ENCODE measurements at places on chromosomes 7 and 10.

DNA sequence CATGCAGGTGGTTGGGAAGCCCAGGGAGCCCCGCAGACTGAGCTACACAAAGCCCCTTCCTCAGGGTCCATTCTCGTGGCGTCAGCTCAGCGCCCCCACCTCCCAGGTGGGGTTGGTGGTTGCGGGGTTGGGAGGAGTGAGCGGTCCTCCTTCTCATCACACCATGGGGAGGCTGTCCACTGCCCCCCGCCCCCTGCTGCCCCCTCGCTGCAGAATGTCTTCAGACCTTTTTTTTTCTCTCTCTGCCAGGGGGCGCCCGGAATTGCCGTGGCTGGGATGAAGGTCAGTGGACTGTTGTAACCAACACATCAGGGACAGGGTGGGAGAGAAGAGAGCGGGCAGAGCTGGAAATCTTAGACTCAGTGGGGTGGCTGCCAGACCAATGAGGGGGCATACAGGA is 116.3 kb downstream of the COL13A1 start:
- DNase-seq = no peak

GRCh38 chr10:11290156-11290890 is 272.7 kb downstream of the CELF2 start:
- no peak for DNase-seq

DNA sequence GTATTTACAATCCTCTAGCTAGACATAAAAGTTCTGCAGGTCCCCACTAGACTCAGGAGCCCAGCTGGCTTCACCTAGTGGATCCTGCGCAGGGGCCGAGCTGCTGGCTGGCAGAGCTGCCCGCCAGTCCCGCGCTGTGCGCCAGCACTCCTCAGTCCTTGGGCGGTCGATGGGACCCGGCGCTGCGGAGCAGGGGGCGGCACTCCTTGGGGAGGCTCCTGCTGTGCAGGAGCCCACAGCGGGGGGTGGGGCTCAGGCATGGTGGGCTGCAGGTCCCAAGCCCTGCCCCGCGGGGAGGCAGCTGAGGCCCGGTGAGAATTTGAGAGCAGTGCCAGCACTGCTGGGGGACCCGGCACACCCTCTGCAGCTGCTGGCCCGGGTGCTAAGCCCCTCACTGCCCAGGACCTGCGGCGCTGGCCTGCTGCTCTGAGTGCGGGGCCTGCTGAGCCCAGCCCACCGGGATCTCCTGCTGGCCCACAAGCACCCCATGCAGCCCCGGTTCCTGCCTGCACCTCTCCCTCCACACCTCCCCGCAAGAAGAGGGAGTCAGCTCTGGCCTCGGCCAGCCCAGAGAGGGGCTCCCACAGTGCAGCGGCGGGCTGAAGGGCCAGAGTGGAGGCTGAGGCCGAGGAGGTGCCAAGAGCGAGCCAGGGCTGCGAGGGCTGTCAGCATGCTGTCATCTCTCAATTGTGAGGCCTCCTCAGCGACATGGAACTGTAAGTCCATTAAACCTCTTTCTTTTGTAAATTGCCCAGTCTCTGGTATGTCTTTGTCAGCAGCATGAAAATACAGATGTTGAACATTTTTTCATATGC is 63.1 kb downstream of the TFAM start:
- DNase-seq = no peak

DNA sequence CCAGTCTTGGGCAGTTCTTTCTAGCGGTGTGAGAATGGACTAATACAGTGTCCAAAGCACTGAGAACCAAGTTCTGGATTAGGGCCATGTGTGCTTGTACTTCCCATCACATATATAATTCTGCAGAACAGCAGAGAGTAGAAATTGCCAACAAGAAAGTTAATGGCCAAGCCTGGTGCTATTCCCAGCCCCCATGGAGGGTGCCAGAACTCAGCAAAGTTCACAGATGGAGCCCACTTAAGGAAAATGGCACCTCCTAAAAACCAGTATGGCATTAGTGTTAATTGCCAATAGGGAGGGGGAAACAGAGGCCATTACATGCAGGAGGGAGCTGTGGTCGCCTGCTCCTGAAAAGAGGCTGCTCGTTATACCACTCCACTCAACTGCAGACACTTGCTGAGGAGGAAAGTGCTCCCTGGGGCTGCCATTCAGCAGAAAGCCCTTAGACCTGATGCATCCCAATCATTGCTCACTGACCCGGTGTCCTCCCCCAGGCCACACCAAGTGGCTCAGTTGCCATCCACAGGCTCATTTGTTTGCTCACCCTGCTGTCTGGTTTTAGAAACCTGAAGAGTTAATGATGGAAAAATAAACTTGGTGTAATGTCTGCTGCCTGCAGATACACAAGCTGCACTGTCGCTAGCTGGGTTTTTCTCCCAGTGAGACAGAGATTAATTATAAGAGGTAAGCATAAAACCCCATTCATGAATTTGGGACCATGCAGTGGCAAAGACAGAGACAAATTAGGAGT is 280.6 kb downstream of the GFRA1 start:
- no peak for DNase-seq

- DNase-seq = no peak
Measured at GRCh38 chr7:99120501-99120900, 23.4 kb downstream of the SMURF1 start.

GRCh38 chr7:92837000-92837749 is 802 bp upstream of the CDK6 start:
- no peak for DNase-seq

DNA sequence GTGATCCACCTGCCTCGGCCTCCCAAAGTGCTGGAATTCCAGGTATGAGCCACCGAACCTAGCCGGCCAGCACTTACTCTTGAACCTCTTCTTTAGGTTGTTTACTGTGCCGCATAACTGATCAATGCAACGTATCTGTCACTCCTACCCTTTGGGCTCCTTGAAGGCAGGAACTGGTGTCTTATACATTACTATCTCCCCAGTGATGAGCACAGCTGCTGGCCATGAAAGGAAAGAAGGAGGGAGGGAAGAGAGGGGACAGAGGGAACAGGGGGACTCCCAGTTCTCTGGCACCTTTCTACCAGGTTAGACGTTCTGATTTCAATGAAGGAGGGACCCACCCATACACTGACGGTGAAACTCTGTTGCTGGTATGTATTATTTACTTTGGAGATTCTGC is 111.8 kb upstream of the NANOS1 start:
- no peak for DNase-seq

DNA sequence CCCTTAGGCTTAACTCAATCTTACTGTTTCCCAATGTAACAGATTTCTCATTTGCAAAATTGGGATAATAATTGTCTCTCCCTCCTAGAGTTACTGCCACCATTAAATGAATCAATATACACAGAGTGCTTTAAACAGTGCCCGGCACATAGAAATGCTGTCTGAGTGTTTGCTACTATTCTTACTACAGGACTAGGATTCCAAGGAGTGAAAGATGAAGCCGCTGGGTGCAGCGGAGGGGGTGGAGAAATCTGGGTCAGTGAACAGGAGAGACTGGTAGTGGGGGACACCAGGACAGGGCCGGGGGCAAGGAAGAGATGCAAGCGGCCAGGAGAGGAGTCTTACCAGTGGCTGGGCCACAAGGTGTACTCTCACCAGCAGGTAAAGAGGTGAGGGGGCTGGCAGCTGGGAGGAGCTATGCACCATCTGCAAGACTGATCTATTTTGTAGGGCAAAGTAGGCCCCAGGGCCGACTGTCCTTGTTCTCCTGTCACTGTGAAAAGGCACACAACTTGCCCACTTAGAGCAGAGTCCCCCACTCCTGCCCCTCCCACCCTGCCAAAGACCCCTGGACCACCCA is 18.5 kb upstream of the PRRT4 start:
- no peak for DNase-seq

- DNase-seq = no peak
Measured at GRCh38 chr7:41416208-41416595, 286.7 kb downstream of the INHBA start.

DNA sequence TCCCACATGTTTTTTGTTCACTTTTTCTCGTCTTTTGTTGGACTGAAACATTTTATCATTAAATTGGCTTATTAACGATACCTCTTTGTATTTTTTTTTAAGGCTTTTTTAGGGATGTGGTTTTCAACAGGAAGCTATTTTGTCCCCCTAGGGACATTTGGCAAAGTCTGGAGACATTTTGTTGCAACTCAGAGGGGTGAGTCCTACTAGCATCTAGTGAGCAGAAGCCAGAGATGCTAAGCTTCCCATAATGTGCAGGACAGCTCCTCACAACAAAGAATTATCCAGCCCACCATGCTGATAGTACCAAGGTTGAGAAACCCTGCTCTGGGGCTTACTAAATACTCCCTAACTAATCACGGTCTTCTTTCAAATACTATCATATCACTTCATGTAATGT is 63.2 kb downstream of the ATE1 start:
- no peak for DNase-seq

Measured in GM12891 (cell line).